CD4-positive, alpha-beta T cell treated with Interleukin-17A for 1 hour (primary cell): ENCODE measurements at places on chromosomes 1 and 21.

DNA sequence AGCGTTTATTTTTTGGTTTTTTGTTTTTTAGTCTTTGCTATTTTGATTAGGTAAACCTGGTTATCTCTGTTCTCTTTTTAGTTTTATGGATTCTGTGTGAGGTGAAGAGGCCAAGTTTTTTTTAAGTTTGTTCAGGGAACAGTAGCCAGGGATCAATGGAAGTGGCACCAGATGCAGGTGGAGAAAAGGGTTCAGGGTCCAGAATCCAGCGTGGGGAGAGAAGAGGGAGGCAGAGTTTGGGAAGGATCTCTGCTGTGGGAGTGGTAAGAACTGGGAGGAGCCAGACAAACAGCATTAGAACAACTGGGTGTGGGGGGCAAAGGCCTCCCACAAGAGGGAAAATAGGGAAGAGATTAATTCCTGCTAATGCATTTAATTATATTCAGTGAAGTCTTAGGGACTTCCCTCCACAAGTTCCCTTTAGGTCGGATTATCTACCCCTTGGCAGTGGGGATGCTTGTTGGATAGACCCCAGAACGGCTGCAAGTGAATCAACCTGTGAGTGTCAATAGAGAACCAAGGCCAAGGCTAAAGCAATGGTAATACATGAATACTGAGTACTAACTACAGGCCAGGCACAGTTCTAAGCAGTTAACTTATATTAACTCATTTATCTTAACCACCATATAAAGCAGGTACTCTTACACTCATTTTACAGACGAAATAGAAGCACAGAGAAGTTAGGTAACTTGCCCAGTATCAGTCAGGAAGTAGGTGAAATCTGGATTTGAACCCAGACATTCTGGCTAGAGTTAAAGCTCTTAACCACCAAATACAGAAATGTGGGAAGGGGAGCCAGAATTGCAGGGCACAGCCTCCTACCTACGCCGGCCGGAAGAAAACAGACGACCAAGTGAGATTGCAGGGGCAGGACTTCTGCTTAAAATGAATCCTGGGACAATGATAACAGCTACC, 498 bp downstream of the GNAT2 start:
- DNase-seq: no peak

DNA sequence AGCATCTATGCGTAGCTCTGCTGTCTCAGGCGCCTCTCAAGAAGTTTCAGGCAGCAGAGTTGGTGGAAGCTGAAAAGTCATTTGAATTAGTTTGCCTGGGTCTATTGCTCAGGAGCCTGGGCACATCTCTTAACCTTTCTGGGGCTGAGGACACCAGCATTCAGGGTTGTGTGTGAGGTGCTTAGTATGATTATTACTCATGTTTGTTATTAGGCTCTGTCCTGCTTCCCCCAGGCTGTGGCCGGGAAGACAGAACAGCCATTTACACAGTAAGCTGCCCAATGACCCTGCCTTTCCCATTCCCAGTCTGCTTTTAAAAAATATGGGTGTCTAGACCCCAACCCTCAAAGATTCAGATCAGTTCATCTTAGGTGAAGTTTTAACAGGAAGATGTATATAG, 53.9 kb upstream of the CACNA1E start:
- no peak for DNase-seq

DNA sequence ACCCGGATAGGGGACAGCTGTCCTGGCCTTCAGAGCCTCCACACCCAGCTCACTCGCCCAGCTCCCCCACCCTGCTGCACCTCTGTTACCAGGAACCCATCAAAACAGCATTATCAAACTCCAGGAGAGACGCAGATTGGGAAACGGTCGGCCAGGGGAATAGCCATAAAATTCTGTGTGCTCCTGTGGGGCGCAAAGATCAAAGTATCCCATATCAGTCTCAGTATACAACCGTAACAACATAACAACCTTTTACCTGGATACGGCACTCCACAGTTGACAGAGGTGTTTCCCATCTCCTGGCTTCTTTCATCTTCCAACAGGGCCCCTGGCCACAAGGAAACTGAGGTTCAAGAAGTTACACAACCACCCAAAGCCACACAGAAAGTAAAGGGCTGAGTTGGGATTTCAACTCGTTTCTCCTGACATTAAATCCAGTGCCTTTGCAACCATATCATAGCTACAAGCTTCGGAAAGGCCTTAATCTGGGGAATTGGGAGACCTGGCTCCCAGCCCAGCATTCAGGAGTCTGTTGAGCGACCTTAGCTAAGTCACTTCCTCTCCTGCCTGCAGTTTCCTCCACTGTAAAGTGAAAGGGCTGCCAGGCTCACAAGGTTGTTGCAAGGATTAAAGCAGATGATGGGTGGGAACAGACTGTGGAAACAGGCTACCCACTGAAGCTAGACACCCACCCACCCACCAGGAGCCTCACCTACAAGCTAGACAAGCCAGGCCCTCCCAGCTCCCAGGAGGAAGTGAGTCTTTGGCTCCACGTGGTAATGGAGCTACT, 8.1 kb upstream of the EPHB2 start:
- no peak for DNase-seq

- peak; percentile 45 for DNase-seq
These were observed 17.0 kb upstream of the LRRC8C start for GRCh38 chr1:89615676-89616598.

DNA sequence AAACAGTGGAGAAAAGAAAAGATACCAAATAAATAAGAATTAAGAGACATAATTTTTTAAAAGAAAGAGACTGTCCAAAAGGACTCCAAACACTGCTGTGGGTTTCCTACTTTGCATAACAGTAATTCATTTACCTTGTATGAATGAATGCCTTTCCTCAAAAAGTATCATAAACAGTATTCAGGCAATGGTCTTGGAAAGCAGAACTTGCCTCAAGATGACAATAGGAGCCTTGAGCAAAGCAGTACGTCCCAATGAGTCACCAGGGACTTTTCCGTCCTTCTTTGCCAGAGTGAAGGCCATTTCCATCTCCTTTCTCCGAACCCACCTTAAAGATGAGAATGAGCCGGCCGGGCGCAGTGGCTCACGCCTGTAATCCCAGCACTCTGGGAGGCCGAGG, 186.4 kb downstream of the ZBTB18 start:
- DNase-seq: no peak

- no peak for DNase-seq
These were observed 21.0 kb upstream of the SLC44A3 start for GRCh38 chr1:94799206-94799605.

DNA sequence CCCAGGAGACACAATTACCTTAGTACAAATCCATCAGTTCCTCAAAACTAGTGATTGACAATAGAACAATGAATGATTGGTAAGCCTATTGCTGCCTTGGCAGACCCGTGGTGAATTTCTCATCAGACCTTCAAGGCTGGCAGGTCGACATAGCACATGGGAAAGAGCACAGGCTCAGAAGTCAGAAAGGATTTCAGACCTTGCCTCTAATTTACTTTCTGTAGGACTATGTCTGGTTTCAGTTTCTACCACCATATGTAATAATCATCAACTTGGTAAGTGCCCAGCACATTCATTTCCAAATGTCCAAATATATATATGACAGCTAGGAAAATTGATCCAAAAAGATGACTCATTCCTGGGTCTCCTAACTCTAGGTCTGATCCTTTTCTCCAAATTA, 62.5 kb upstream of the GRHL3 start:
- DNase-seq: no peak

GRCh38 chr1:170355267-170355801, 176.6 kb upstream of the GORAB start:
- no peak for DNase-seq

- DNase-seq: peak; percentile 83
These were observed at the start of gene TGFBR3 for GRCh38 chr1:91885716-91886506. TGFBR3 (minus strand) TSS chr1:91886151; CDS start chr1:91861531, 24,620 bp downstream.

GRCh38 chr1:75423616-75424015, 187.3 kb downstream of the SLC44A5 start:
- no peak for DNase-seq

DNA sequence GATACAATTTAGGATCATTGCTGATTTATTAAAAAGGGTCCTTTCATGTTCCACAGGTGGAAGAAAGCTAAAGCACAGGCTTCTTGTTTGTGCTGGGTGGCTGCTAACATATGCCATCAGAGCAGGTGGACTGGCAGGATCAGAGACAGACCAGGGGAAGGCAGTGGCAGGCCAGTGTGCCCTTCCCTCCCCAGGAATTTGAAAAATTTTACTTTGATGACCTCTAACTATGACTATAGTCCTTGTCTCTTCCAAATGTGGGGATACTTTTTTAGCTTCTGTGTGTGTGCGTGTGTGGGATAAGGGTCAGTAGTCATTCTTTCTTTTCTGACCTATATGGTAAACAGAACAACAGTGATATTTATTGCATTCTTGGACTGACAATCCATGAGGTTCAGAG, 49.9 kb downstream of the LHX9 start:
- DNase-seq: no peak

GRCh38 chr1:6212193-6212959, 6.5 kb downstream of the RNF207 start:
- DNase-seq: no peak

- peak; percentile 52 for DNase-seq
These were observed 5.3 kb downstream of the SLAMF7 start for GRCh38 chr1:160744199-160744851.

DNA sequence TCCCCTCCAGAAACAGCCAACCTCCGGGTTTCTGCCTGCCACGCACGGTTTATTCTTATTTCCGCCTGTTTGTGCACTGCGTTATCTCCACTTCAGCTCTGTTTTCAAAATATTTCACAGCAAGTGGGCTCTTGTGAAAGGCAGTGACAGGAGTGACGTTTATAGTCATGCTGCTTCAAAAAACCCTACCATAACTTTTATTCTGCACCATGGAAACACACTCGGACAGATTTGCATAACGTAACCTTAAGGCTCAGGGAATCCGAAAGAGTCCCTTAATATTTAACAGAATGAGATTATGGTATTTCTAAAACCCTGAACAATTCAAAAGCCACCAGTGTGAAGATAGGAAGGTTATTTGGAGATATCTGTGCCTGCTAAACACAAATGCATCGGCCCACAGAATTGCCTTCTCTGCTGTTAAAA, 782 bp upstream of the SDE2 start:
- peak; percentile 84 for DNase-seq

DNA sequence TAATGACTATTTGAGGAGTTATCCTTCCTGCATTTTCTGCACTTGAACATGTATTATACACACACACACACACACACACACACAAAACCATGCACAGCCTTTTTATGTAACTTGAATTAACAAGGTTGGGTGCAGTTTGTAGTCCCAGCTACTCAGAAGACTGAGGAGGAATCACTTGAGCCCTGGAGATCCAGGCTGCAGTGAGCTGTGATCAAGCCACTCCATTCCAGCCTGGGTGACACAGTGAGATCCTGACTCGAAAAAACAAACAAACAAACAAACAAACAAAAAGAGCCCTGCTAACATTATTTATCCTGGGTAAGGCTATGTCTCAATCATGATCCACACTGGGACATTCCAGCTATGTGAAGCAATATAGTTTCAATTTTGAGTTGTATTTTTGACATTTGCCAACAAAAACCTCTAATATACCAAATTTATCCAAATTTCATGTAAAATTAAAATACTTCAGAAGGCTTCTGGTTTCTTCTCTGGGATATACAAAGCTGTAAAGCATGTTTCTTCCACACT, 156.8 kb downstream of the NTPCR start:
- no peak for DNase-seq

DNA sequence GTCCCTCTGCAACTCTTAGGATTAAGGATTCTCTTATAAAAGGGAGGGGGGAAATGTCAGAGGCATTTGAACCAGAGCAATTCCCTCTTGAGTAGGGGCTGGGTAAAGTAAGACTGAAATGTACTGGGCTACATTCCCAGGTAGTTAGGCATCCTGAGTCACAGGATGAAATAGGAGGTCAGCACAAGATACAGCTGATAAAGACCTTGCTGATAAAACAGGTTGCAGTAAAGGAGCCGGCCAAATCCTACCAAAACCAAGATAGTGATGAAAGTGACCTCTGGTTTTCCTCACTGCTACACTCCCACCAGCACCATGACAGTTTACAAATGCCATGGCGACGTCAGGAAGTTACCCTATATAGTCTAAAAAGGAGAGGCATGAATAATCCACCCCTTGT, 14.3 kb upstream of the COX20 start:
- no peak for DNase-seq

DNA sequence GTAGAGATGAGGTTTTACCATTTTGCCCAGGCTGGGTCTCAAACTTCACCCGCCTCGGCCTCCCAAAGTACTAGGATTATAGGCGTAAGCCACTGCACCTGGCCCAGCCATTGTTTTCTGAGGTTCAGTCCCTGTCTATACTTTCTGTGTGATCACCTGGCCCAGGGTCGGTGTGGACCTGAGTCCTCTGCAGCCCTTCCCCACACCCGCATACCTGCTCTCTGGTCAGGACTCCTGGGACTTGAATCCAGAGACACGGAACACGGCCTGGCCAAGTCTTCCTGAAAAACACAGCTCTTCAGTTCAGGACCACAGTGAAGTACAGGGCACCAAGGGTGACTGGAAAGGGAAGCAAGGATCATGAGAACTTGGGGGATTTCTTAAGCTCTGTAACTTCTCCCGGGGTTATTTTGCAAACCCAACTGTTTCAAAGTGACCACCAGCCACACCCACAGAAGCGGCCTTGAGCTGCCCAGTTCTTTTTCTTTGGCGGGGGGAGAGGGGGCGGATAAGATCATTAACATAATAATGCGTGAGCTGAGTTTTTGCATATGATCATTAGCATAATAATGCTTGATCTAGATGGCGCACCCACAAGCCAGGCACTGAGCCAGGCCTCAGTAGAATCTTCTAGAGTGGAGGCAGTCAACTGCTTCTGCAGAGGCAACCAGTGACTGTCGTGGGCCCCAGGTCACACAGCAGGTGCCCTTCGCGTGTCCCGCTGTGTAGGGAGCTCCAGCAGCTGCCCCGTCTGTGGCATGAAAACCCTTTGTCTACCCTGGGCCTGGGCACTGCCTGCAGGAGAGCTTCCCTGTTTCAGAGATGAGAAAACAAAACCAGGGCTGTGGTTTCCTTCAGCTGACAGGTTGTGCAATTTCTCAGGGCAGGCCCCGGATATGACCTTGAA, 1.7 kb upstream of the NADK start:
- DNase-seq: peak; percentile 80

- no peak for DNase-seq
These were observed 127.8 kb upstream of the ADAR start for GRCh38 chr1:154735804-154736168.

DNA sequence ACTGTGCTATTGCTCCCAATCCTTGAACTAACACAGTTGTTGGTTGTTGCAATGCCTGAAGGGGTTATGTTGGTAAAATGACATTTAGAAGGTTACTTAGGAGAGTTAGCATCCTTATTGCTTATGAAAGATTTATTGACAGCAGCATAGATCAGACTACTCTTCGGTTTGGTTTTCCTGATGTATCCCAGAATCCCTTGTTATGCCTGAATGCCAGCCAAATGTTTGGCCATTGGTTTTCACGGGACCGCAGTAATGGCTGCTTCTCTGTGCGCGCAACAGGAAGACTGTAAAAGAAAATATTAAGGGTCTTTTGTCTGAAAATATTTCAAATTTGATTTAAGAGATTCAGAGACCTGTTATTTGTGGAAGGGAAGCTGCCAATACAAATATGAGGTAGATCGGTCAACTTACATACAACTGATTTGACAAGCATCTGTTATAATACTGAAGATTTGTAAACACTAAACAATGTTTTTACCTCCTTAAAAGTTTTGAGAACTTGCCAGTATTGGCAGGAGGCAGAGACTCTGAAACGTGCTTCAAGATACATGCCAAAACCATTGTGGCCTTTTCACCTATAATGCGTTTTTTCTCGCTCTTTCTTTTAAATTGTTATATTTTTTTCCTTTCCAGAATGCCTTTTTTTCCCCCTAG, 8.3 kb downstream of the NFIA start:
- no peak for DNase-seq
